Stimulated activated CD4-positive, alpha-beta T cell treated with anti-CD3 and anti-CD28 coated beads, Interleukin-4, amount 100 ng/mL, for 1 hour (primary cell): ENCODE measurements at places on chromosomes 7 and 10.

GRCh38 chr10:72421885-72422540 is 67.3 kb upstream of the DNAJB12 start:
- DNase-seq = no peak

DNA sequence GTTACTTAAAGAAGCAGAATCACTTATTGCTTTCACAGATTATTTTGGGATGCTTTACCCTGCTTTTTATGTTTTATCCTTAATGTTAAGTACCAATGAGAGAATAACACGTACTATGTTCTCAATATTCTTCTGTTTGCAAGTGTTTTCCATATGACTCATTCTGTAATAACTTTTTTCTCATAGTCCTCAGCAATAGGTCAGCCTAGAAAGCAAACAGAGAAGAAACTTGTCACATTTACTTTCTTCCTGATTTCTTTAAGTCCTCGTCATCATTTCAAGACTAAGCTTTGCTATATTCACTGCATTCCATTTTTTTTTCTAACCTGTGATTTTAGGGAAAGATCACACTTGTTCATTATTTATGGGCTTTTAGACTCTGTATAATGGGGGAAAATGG is 6.8 kb upstream of the AGR2 start:
- DNase-seq = no peak

DNA sequence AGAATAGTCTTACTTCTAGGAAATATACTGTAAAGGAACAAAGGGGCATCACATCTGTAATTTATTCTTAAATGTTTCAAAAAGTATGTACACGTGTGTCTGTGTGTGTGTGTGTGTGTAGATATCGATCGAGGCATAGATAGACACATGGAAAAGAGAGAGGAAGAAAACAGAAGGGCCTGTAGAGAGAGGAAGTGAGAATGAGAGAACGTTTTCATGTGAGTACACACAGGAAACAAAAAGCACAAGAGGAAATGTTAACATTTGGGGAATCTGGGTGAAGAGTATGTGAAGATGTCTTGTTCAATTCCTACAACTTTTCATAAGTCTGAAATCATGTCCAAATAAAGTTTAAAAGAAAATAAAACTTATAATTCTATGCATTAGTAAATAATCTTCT is 286.5 kb upstream of the SORCS1 start:
- DNase-seq = no peak

- no peak for DNase-seq
Observed at GRCh38 chr10:110156046-110156445, 51.4 kb upstream of the MXI1 start.

GRCh38 chr7:44059219-44060090 is 5.9 kb downstream of the PGAM2 start:
- no peak for DNase-seq

DNA sequence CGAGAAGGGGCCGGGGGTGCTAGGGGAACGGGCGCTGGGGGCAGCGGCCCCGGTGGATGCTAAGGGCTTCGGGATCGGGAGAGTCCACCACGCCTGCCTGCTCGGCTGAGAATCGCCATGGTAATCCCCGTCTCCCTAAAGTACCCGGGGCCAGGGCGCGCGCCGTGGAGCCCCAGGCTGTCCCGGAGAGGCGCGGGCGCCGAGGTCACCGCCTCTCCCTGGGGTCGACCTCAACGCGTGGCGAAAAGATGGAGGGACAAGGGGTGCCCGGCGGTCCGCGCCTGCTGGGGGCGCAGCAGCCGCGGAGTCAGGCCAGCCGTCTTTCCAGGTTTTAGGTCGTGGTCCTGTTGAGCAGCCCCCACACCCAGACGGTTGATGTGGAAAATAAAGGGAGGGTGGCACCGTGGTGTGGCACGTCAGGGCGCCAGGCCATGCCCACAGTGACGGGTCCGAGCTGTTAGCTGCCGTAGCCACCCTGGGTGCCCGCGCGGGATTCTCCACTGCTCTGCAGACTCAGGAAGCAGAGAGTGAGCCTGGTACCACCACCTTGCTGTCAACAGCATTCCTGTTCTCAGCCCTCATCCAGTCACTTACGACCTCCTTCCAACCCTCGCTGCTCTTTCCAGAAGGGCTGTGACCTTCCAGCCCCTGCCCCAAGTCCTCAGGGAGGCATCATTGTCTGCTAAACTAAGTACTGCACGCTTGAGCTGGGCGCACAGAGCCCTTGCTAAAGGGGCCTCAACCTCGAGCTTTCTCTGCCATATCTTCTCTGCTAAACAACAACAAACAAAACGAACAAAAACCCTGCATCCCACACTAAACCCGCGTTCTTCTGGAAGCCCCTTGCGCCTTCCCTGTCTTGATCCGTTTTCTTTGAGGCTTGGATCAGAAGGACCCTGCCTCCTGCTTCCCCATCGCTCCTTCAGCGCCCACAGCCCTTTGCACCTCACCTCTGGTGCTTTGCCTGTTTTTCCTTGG is 666 bp downstream of the SMKR1 start:
- no peak for DNase-seq

DNA sequence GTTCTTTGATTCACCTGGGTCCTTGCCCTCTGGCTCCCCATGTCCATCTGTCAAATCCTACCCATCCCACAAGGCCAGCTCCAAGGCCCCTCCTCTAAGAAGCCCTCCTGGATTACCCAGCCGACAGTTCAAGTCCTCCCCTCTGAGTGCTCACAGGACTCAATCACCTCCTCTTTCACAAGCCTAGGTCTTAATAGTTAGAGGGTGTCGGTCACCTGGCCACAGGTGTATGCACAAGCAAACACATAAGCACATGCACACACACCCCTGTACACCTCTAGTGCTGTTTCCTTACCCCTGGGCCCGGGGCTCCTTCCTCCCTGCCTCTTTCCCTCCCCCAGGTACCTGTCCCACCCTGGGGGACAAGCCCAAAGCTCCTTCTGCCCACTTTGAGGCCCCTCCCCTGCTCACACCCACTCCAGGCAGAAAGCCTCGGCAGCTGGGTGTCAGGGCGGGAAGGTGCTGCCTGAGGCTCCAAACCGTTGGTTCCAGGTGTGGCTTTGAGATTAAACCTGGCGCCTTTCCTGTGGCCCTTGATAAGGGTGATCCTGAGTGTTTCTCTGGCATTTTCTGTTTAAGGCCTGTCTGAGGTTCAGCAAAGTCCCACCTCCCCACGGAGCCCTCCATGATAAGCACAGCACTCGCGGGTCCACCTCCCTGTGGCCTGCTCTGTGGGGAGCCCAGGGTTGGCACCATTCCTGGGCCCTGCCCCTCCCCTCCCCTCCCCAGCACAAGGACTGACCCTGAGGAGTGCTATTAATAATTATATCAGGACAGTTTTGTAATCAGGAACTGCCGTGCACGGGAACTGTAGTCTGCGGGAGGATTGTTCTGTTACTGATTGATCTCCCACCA is 14.6 kb upstream of the AQP1 start:
- DNase-seq = no peak

GRCh38 chr10:96789571-96790108 is 42.5 kb upstream of the LCOR start:
- no peak for DNase-seq

- peak; percentile 53 for DNase-seq
Observed at GRCh38 chr7:150514748-150515222, at the start of gene GIMAP7. Gene GIMAP7, plus strand, starts transcription at chr7:150514872. Its CDS starts 5,103 bp downstream, at chr7:150519975.

DNA sequence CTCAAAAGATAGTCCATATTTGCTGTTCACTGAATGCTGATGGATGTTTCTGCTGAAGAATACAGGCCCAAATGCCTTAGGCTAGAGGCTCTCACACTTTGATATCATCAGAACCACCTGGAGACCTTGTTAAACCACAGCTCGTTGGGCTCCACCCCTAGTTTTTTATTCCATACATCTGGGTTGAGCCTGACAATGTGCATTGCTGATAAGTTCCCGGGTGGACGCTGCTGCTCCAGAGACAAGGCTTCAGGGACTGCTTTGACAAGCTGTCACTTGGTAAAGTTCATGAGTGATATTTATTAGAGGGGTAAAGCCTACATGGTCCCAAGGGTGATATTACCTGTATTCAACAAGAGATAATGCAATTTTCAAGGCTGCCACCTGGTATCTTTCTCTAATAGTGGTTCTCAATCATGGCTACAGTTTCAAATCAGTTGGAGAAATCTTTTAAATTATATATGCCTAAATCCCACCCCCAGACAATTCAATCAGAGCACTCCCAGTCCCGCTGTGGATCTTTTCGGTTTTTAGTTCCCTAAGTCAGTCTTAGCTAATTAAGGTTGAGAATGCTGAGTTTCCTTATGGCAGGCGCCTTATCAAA is 107.1 kb upstream of the GSDME start:
- DNase-seq = no peak

- DNase-seq = no peak
Observed at GRCh38 chr10:31864834-31865518, 63.7 kb downstream of the ARHGAP12 start.

DNA sequence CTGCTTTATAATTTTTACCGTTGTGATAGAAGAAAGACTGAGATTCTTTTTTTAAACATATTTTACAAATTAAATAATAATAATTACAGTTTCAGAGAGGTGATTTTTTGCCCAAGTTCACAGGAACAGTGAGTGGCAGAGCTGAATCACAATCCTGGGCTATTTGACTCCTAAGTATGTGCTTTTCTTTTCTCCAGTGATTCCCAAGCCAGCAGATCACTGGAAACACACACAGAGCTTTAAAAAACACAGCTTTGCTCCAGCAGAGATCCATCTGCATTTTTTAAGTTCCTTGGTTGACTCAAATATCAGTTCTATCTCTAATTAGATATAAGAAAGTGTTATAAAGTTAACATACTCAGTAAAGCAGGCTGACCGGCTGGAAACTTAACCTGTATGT is 69.0 kb downstream of the AHR start:
- DNase-seq = no peak

- DNase-seq = no peak
Observed at GRCh38 chr10:131444286-131444685, 132.8 kb upstream of the TCERG1L start.

- DNase-seq = no peak
Observed at GRCh38 chr10:127883516-127883915, 9.2 kb downstream of the CLRN3 start.
